ENCODE measurements at places on chromosomes 6 and 20.
A peak's percentile ranks its signal among the peaks of the same experiment; 100 is the strongest.

DNA sequence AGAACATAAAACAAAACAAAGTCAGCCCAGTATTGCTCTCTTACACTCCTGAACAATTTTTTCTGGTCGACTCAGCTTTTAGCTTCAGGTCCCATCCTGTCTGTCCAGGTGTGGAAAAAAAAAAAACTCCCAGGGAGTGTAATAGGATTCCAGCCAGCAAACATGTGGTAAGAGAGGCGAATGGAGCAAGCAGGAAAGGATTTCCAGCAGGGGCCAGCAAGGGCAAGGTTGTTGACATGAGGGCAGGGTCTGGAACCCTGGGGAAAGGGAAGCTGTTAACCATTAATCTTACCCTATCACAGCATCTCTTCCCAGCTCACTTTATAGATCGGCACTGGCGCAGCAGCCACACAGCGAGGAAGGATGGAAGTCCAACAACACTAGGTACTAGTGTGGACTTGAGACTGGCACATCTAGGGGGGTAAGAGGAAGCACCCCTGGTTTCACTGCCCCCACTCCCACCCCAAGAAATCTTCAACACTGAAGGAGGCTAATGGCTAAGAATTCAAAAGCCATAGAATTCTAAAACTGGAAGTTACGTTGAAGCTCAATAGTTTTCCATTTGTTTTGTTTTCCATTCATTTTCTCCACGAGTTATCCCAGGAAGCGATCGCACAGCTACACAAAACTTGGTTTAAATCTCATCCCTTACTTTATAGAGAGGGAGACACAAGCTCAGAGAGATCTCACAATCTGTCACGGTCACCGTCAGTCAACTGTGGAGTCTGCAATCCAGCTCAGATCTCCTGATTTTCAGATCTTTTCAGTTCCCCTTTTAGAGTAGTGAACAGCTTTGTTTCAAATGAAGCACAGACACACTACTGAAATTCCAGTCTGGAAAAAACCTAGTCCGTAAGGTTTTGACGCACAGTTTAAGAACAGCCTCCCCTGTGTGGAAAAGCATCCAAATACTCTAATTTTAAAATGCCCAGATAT is 53.3 kb downstream of the SLC22A23 start:
- no peak for DNase-seq

DNA sequence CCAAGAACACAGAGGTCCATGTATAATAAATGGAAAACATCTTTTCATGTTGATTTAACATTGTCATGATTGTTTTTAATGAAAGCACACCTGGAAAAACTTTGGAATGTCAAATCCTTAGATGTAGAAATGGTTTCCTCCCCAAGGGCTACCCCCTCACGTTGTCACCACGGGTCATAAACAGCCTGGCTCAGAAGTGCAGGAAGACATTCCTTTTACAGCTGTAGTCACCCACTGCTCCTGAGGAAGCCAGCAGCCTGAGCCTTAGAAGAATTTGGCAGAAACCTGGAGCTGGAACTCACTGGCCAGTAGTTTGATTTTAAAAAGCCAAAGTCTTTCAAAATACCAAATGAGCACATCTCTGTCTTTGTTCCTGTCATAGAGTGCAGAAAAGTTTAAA is 23.7 kb downstream of the ADGRF5 start:
- no peak for DNase-seq

GRCh38 chr6:37130704-37131103 is 39.2 kb upstream of the PIM1 start:
- peak; percentile 87 for DNase-seq

DNA sequence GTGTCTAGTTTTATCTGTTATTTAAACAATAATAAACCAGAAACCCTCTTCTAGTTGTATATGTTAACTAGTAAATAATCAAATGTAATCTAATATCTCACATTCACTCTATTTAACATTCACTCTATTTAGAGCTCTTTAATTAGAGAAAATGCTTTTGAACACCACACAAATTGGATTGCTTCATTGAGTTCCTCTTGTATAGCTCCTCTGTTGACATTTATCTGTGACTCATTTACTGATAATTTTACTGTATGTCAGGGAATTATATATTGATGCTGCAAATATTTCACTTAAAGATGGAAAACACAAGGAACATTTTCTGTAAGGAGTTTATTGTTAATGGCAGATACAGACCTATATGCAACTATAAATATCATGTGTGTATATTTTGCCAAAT is 594.6 kb downstream of the COL12A1 start:
- DNase-seq, result no peak

DNA sequence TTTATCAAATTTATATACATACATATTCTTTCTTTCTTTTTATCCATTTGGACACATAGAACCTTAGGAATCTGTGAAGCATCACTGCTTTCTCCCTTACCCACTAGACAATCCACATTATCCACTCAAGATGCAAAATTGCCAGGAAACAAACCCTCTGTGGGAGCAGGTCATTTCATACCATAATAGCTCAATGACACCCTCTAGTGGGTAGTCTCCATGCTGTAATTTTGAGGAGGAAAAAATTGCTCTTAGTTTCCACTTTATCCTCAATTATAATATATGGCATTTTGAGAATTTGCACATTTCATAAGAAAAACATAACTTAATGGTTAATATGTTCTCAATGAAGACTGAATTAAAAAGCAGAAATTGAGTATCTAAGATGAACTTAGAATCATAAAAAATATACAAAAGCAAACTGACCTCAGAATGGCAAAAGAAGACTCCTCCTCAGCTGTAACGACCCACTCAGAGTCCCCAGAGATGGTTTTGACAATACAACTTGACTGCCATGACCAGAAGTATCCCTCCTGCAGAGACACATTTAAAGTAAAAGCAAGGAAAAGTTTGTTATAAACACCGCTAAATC is 164.1 kb downstream of the FRK start:
- no peak for DNase-seq

GRCh38 chr20:61865353-61865752 is 200.3 kb downstream of the TAF4 start:
- no peak for DNase-seq

GRCh38 chr6:128570680-128571063 is 50.3 kb upstream of the PTPRK start:
- DNase-seq, result no peak

GRCh38 chr20:58313396-58313795 is 3.9 kb downstream of the RAB22A start:
- no peak for DNase-seq

DNA sequence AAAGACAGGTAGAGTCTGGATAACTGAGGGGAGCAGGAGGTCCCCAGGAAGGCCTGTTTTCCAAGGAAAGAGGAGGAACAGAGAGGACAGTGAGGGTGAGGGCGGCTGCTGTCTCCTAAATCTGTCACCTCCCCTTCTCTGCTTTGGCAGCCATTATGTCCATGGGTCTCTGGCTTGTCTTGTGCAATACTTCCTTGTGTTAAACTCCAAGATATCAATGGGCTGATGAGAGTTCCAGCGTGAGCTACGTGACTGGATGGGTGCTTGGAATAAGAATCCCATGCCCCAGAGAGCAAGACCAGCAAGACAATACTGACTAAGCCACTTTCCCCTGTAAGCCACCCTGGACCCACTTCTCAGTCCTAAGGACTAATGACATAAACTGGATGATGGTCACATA is 26.3 kb upstream of the DNAAF9 start:
- DNase-seq, result no peak

GRCh38 chr6:149457316-149457884 is 27.4 kb downstream of the ZC3H12D start:
- DNase-seq, result no peak

DNA sequence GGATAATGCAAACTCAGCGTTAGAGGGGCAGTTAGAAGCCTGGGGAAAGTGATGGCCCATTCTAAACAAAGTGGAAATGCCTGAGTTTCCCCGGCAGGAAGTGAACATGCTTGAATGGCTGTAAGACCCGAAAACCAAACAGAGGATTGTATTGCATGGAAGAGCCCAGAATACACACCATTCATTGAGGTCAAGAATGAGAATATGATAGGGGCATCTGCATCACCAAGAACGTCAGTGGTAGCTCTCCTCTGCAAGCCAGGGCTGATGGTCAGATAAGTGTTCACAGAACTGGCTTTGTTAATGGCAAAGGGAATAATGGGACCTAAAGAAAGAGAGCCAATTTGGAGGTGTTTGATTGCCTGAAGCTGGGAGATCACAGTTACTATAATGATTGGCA is 663.4 kb downstream of the KHDRBS2 start:
- no peak for DNase-seq

GRCh38 chr6:5904532-5904931 is 102.2 kb downstream of the NRN1 start:
- DNase-seq, result no peak

GRCh38 chr6:88882536-88882935 is 80.9 kb downstream of the RNGTT start:
- DNase-seq, result no peak

DNA sequence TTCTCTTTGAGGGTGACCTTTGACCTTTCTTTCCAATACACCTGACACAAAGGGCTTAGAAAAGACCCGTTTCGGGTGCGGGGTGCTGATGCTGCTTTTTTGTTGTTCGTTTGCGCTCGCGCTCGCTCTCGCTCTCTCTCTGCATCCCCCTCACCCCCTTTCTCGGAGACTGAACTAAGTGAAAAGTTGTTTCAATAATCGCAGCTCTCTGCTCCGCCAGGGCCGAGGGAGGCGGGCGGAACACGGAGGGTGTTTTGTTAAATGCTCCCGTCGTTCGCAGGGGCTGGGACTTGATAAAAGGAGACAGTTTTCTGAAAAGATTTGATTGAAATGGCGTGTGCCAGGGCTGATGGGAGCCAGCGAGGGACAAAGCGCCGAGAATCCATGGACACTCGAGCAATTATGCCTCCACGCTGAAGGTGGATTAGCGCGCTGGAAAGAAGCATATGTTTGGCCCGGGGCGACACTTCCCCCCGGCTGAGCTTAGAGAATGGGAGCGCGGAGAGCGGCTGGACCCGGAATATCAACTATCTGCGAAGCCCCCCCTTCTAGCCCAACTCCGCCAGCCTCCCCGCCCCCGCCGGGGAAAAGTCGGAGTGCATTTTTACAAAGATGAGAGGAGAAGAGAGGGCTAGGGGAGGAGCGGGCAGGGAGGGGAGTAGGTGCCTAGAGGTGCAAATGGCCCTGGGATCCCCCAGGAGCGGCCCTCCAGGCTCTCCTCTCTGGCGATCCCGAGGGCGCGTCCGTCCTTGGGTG is 25.0 kb downstream of the TFAP2A start:
- no peak for DNase-seq

GRCh38 chr6:593139-593906 is 63.6 kb downstream of the HUS1B start:
- DNase-seq, result no peak

GRCh38 chr6:168414336-168415097 is 26.5 kb upstream of the SMOC2 start:
- no peak for DNase-seq

DNA sequence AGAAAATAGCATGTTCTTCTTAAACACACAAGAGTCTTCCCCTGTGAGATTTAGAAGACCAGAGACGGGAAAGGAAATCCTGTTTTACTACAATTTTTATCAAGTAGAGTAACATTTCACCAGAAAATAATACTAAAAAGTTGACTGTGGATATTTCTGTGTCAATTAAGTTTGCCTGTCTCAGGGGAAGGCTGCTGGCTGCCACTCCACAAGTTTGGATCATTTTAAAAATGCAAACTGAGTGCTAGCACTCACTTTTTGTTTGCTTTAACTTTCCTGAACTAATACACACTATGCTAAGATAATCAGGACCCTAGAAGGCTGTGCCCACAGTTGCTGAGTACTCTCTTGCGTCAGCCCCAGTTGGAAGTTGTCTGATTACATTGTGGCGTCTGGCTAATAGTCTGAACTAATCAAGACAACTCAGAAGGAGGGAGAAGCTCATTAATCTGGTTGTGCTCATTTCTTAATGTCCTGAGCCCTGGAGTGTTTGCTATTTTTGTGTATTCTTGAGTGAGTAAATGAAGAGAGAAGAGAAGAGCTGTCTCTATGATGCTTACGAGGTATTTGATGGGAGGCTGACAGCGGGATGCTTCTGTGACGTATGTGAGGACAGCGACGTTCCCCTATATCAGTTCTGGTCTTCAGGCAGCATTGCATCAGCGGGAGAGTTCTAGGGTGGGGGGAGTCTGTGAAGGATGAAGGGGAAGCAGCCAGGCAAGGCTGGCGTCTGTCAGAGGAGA is 664.2 kb downstream of the QKI start:
- DNase-seq, result no peak

- peak; percentile 12 for DNase-seq
Observed at GRCh38 chr6:170076466-170077165, 214.3 kb downstream of the DLL1 start.

DNA sequence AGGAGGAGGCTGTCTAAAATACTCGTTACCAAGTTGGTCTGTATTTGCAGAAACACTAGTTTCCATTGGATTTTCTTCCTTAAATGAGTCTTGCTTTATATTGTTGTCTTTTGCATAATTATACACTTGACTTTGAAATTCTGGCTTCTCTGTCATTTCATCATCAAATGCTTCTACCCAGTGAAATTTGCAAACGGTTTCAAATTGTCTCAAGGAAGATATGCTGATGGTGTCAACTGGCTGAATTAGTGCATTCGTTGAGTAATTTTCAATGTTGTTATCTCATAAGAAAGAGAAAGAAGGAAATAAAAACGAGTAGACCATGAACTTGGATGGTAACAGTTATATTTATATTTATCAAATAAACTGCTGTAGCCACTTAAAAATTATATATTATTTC is 10.8 kb downstream of the CAGE1 start:
- no peak for DNase-seq

DNA sequence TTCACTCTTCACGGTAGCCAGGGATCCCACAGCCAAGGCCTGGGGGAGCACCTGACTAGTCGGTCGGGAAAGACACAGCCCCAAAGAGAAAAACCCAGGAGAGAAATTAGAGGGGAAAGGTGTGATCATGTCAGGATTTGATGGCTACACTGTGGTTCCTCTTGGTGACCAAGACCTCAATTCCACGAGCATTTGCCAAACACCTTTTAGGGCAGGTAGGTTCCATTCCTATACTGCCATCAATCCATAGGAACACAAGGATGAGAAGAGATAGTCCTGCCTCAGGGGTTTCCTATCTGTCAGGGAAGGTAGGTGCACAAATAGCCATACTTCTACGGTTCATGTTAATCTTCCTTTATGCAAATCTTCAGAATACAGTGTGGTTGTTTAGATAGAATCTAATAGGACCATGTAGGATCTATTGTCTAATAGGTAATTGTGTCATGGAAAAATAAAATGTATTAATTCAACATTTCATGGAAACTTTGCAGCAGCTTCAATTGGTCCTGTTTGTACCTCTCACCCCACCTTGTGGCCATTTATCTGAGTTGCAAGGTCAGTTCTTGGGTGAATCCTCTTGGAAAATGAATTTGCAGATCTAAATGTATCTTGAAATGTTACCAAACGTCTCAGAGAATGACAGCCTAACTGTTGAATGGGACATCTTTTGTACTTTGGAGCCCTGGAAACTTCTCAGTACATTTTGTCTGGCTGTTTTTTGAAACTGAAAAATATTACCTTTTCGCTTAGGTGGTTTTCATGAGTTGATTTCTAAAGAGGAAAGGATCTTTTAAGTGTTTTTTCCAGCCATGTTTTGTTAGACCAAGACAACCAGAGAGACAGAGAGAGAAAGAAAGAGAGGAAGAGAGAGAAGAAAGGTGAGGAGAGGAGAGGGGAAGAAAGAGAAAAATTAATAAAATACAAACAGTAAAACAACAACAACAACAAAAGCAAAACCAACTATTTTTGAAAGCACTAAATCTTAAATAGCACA is 33.7 kb upstream of the IYD start:
- DNase-seq, result peak; percentile 42
